Tongue (tissue), 3 donors: ENCODE measurements at places on chromosomes 1 and 21. TPM values are rescaled to one million over a fixed set of nuclear protein-coding genes. Genes with fewer than 3 reads are reported as not detected.

GRCh38 chr21:44551340-44551961, at the start of gene KRTAP10-2:
Gene KRTAP10-2 (minus strand): TSS chr21:44551505. CDS start chr21:44551458, 47 bp downstream.
- DNase-seq = no peak

RRP1 gene
- total RNA-seq = 17.2 TPM

DNA sequence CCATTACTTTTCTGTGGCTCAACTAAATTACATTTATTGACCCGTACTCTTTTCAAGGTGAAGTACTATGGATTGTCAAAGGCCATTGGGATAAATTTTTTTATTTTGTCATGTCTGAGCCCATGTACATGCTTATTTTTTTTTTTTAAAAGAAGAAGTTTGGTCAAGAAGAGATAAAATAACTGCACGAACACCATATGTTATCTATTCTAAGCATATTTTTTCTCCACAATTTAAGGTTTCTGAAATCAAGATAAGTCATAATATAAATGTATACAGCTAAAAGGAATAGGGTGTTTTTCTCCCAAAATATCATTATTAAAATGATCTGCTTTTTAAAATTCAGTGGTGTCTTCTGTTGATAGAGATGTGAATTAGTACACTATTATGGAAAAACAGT, 35.0 kb upstream of the SH2D1B start:
- no peak for DNase-seq

- DNase-seq = no peak
These were observed 170.6 kb downstream of the NPHP4 start for GRCh38 chr1:5821540-5822176.

GRCh38 chr21:44427241-44428120, 27.8 kb upstream of the LRRC3 start:
- DNase-seq = no peak
